ENCODE measurements at places on chromosomes 2 and 18. TPM values are rescaled to one million over a fixed set of nuclear protein-coding genes. Genes with fewer than 3 reads are reported as not detected.

GRCh38 chr2:173049831-173050230 is 25.8 kb upstream of the MAP3K20 start:
- H3K4me1 ChIP-seq: peaks cover 17% of the 10 kb centered on the region
- peaks cover 13% of the 10 kb centered on the region for H3K27me3 ChIP-seq
- H3K27ac ChIP-seq: no peak overlapping the region
- DNase-seq: no peak

DNA sequence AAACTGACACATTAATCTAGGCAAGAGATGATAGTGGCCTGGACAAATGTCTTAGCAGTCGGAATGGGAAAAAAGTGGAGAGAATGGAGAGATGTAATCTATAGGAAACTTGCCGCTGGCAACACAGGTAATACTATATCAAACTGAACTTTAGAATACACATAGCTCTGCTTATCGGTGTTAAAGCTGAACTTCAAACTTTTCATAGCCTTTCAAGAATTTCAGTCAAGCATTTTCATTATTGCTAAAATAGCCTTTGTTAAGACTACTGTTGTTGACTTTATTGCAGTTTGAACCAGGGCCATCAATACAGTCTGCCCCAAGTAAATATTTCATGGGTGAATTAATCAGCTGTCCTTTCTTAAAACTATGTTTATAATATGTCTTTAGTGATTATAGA is 12.9 kb upstream of the CHST9 start:
- H3K27ac ChIP-seq: no peak overlapping the region
- no peak for DNase-seq
- H3K36me3 ChIP-seq: no peaks in the 10 kb centered on the region
- no peak overlapping the region for H3K4me3 ChIP-seq

DNA sequence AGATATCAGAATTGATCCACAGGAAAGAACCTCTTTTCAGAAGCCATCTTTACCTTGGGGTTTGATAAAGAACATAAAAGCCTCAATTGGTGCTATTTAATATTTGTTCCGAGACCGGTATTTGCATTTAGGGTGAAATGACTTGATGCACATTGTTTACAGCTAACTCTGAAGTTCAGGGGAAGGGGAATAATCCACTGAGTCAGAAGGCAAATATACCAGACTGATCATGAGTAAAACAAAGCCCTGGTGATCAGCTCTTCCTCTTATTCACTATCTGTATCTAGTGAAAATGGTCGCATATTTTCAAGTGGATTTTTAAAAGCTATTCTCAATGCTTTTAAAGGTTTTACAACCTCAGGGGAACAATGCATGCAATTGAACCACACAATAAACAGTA is 53.0 kb upstream of the ATP8B1 start:
- H3K27me3 ChIP-seq: peaks cover 8% of the 10 kb centered on the region
- H3K4me3 ChIP-seq: no peak overlapping the region
- H3K36me3 ChIP-seq: no peaks in the 10 kb centered on the region
- no peak for DNase-seq
- no peak overlapping the region for H3K27ac ChIP-seq

GRCh38 chr2:46861916-46862315 is 53.7 kb downstream of the MCFD2 start:
- no peak overlapping the region for H3K27ac ChIP-seq
- no peaks in the 10 kb centered on the region for H3K27me3 ChIP-seq
- no peaks in the 10 kb centered on the region for H3K4me1 ChIP-seq
- no peak overlapping the region for H3K4me3 ChIP-seq
- no peak for DNase-seq
- no peaks in the 10 kb centered on the region for H3K36me3 ChIP-seq

GRCh38 chr2:153476816-153477635 is 1.5 kb downstream of the RPRM start:
- no peak overlapping the region for H3K27ac ChIP-seq
- H3K4me3 ChIP-seq: no peak overlapping the region
- H3K36me3 ChIP-seq: no peaks in the 10 kb centered on the region
- peaks cover 20% of the 10 kb centered on the region for H3K4me1 ChIP-seq
- H3K27me3 ChIP-seq: peaks cover 61% of the 10 kb centered on the region
- peak; percentile 5 for DNase-seq

- peaks cover 7% of the 10 kb centered on the region for H3K4me1 ChIP-seq
- peaks cover 9% of the 10 kb centered on the region for H3K36me3 ChIP-seq
- no peaks in the 10 kb centered on the region for H3K27me3 ChIP-seq
- no peak for DNase-seq
- H3K27ac ChIP-seq: no peak overlapping the region
These were observed 85.4 kb downstream of the NCKAP1 start for GRCh38 chr2:182952741-182953450.

GRCh38 chr2:189613077-189613636 is 32.6 kb upstream of the SLC40A1 start:
- H3K36me3 ChIP-seq: no peaks in the 10 kb centered on the region
- DNase-seq: no peak
- H3K4me3 ChIP-seq: no peak overlapping the region

The KIAA2012 gene
- not detected for total RNA-seq

DNA sequence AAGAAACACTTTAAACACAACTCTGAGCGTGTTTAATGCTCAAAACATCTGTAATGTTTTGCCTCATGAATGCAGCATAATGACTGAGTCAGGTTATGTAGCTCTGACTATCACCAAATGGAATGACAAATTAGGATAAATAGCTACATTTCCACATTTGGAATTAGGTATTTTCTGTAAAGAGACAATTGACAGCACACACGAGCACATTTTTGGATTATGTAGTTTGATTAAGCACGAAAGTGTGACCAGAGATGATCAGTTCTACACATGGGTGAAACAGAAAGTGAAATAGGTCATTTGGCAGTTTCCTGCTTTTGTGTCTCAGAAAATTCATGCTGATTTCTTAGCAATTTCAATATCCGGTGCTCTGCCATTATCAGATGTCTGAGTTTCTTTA is 29.0 kb downstream of the LPIN1 start:
- no peaks in the 10 kb centered on the region for H3K27me3 ChIP-seq
- peak overlapping the region; percentile 90 for H3K27ac ChIP-seq
- no peak for DNase-seq

The CSRNP3 gene
- not detected for total RNA-seq

DNA sequence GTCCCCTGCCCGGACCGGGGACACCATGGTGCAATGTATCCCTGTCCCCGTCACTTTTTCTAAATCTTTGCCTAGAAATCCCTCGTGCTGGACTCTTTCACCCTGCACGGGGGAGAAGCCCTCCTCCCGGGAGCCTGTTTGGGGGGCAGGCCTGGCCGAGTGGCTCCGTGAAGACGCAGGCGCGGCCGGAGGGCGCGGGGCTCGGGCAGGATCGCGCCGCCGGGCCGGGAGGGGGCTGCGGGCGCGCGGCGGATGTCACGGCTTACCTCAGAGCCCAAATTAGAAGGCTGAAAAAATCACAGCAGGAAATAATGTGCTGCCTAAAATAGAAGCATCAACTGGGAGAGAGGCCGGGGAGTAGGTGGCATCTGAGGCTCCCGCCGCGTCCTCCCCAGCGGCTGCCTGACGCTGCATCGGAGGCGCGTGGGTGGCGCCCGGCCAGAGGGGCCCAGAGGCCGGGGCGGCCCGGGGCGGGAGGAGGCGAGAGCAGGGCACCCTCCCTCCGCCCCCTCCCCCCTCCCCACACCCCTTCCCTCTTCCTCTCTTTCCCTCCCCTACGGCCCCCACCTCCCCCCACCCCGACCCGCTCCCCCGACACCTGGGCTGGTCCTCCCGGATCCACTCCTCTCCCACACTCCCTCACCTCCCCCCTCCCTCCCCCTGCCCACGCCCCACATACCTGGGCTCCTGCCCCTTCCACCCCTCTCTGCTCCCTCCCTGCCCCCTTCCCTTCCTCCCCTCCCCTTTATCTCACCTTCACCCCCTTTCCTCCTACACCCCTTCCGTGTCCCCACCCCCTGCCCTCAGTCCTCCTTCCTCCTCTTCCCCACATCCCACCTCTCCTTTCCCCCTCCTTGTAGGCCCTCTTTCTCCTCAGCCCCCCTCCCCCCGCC is 51.9 kb downstream of the SLC4A1AP start:
- peaks cover 9% of the 10 kb centered on the region for H3K27me3 ChIP-seq
- H3K27ac ChIP-seq: no peak overlapping the region
- H3K36me3 ChIP-seq: no peaks in the 10 kb centered on the region
- peaks cover 39% of the 10 kb centered on the region for H3K4me1 ChIP-seq

- no peaks in the 10 kb centered on the region for H3K36me3 ChIP-seq
These were observed 195.6 kb downstream of the AGAP1 start for GRCh38 chr2:235689427-235689853.

- no peak overlapping the region for H3K4me3 ChIP-seq
- no peaks in the 10 kb centered on the region for H3K4me1 ChIP-seq
- H3K27me3 ChIP-seq: peaks cover 34% of the 10 kb centered on the region
- DNase-seq: no peak
These were observed 345.7 kb downstream of the MTX2 start for GRCh38 chr2:176614930-176615329.

- peak overlapping the region; percentile 84 for H3K27ac ChIP-seq
- peak overlapping the region; percentile 76 for H3K4me3 ChIP-seq
- peaks cover 11% of the 10 kb centered on the region for H3K36me3 ChIP-seq
- DNase-seq: peak; percentile 91
These were observed 7.2 kb downstream of the POMC start for GRCh38 chr2:25161055-25161781.

DNA sequence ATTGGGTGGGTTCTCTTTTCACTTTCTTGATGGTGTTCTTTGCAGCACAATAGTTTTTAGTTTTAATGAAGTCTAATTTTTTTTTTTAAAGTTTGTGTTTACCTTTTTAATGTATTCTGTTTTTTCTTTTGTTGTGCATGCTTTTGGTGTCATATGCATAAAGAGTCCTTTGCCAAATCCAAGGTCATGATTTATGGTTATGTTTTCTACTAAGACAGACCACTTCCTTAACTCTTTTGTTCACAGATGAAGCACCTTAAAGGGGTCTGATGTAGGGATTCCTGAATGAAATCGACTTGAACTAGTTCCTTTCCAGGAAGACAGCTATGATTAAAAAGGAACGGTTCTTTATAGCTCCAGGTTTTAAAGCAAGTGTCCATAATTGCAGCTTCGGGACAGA is 23.1 kb downstream of the LPIN1 start:
- H3K36me3 ChIP-seq: peaks cover 69% of the 10 kb centered on the region
- H3K4me3 ChIP-seq: no peak overlapping the region
- H3K27me3 ChIP-seq: no peaks in the 10 kb centered on the region
- H3K27ac ChIP-seq: no peak overlapping the region
- no peak for DNase-seq

The UNC80 gene
- not detected for total RNA-seq

GRCh38 chr2:136057023-136057801 is 60.7 kb downstream of the CXCR4 start:
- no peaks in the 10 kb centered on the region for H3K36me3 ChIP-seq
- peak overlapping the region; percentile 91 for H3K27ac ChIP-seq
- H3K4me3 ChIP-seq: peak overlapping the region; percentile 18
- peaks cover 56% of the 10 kb centered on the region for H3K4me1 ChIP-seq

DNA sequence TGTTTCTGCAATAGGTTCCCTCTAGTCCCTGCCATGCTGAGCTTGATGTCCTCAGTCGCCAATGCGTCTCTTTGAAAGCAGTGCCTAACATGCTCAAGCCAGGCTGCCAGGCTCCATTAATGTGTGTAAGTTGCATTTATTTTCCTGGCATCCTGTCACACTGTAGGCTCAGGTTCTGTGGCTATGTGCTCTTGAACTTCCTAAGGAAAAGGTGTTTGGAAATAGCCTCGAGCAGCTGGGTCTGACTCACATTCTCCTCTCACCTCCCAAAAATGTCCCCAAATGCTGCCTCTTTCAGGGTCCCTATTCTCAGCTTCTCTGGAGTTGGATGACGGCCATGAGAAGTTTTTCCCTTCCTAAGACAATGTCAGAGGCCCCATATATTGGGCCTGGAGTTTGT is 58.0 kb upstream of the SLC14A2 start:
- no peaks in the 10 kb centered on the region for H3K4me1 ChIP-seq
- H3K36me3 ChIP-seq: no peaks in the 10 kb centered on the region
- H3K4me3 ChIP-seq: no peak overlapping the region
- no peak overlapping the region for H3K27ac ChIP-seq
- DNase-seq: no peak
- peaks cover 3% of the 10 kb centered on the region for H3K27me3 ChIP-seq

The CEP68 gene
- total RNA-seq: 4.9 TPM

The MYO7B gene
- total RNA-seq: 1.5 TPM

DNA sequence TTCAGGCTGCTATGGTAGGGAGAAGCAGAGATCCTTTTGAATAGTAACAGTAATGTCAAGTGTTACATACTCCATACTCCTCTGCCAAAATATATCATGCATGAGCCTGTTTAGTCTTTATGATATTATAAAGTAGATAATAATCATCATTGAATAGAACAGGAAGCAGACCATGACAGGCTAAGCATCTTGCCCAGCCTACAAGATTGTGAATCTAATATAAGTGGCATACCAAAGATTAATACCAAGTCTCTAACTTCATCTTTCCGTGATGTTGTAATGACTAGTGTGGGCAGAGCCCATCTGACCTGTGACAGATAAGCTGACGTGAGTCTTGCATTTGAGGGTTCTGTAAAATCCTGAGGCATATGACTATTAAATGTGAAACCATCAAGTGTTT is 13.1 kb downstream of the NDUFB3 start:
- H3K36me3 ChIP-seq: peaks cover 27% of the 10 kb centered on the region
- H3K27me3 ChIP-seq: no peaks in the 10 kb centered on the region
- peak overlapping the region; percentile 58 for H3K27ac ChIP-seq
- H3K4me1 ChIP-seq: peaks cover 5% of the 10 kb centered on the region
- DNase-seq: no peak

DNA sequence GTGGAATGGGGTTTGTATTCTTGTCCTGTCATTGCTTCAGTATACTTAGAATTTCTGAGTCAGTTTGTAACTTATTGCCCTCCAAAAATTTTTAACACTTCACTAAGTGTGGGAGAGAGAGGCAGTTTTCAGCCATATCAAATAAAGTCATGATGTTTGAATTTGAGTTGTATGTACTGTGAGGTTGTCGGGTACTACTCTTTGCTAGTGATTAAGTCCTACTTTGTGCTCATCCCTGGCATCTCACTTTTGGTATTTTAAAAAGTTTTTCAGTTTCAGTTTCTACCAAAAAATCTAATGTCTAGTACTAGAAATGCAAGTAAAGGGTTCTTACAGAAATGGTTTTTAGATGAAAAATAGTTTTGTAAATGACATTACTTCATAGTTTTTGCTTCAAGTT is 40.7 kb downstream of the EIF5B start:
- peak overlapping the region; percentile 65 for H3K27ac ChIP-seq
- no peaks in the 10 kb centered on the region for H3K27me3 ChIP-seq
- no peak overlapping the region for H3K4me3 ChIP-seq

- no peak for DNase-seq
- no peak overlapping the region for H3K27ac ChIP-seq
- no peaks in the 10 kb centered on the region for H3K4me1 ChIP-seq
- H3K36me3 ChIP-seq: no peaks in the 10 kb centered on the region
- H3K27me3 ChIP-seq: no peaks in the 10 kb centered on the region
These were observed 38.1 kb downstream of the CDH2 start for GRCh38 chr18:28138816-28139215.

Data from activated CD4-positive, alpha-beta T cell treated with anti-CD3 and anti-CD28 coated beads for 36 hours (primary cell).